NCI-H1092 (cell line): ENCODE measurements at places on chromosomes 6 and 20.

DNA sequence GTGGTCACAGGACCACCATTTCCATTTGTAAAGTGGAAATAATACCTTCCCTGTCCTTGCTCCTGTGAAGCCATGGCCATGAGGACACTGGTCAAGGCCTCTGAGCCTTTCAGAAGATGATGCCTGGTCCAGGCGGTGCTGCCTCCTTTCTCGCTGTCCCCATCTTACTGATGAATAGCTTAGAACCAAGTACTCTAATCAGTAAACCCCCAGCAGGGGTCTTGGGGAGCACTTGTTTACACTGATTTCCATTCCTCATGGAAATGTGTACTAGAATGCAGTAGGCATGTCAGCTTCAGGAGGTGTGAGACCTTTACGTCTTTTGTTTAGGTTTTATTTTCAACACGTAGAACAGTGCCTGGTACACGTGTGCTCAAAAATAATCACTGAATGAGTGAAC lies 75.1 kb downstream of the DZANK1 start:
- DNase-seq: no peak

DNA sequence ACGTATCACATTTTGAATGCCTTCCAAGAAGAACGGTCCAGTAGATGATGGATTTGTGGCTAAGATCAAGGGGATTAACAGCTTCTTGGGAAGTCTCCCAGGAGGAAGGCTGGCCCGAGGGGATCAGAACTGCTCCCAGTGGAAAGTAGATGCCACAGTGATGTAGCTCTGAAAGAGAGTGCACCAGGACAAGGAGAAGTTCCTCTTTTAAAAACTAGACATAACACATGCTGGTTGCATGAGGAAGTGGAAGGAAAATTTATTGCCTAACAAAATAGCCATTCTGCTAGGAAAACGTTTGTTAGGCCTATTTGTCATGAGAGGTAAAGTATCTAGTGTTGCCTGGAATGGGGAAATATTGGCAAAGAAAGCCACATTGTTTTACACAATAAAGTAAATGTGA lies 87.8 kb downstream of the CDH26 start:
- DNase-seq: no peak

- peak; percentile 14 for DNase-seq
Measured at GRCh38 chr6:12233693-12234571, 56.2 kb upstream of the EDN1 start.

DNA sequence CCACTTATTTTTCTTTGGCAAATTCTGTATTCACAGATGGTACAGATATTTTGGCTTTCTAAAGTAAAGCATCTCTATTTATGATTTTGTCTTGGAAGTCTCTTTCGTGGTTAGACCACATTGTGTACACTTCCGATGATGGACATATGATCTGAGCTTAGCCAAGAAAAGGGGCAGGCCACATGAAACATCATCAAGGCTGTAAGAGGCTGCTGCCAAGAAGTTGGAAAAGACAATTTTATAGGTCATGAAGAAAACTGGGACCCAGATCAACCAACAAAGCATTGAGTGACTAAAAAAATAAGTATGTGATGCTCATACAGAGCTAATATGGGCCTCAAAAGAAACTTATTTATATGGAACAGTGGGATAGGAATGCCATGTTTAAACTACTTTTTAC lies 266.4 kb downstream of the HAO1 start:
- DNase-seq: no peak

- DNase-seq: no peak
Measured at GRCh38 chr6:42418724-42419123, 33.0 kb downstream of the TRERF1 start.

- DNase-seq: no peak
Measured at GRCh38 chr6:147164761-147165160, 39.5 kb upstream of the STXBP5 start.
